ENCODE measurements at places on chromosomes 3 and 15.
A peak's percentile ranks its signal among the peaks of the same experiment; 100 is the strongest.

DNA sequence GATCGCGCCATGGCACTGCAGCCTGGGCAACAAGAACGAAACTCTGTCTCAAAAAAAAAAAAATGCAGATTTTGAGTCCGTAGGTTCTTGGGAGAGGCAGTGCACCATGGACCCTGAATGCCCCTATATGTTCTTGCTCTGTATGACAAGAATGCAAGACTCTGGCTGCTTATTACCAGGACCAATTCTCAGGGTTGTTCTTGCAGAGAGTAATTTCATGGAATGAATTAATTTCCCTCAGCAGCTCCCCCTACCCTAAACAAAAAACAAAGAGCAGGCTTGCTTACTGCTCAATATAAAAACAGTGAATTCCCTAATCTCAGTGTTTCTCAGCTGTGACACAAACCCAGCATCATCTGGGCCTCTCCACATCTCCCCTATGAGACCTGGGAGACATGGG lies 20.5 kb upstream of the DYNC1LI1 start:
- peaks cover 23% of the 10 kb centered on the region for H3K4me1 ChIP-seq
- DNase-seq, result no peak
- H3K36me3 ChIP-seq, result no peaks in the 10 kb centered on the region
- H3K4me3 ChIP-seq, result no peak overlapping the region
- no peak overlapping the region for H3K27ac ChIP-seq

DNA sequence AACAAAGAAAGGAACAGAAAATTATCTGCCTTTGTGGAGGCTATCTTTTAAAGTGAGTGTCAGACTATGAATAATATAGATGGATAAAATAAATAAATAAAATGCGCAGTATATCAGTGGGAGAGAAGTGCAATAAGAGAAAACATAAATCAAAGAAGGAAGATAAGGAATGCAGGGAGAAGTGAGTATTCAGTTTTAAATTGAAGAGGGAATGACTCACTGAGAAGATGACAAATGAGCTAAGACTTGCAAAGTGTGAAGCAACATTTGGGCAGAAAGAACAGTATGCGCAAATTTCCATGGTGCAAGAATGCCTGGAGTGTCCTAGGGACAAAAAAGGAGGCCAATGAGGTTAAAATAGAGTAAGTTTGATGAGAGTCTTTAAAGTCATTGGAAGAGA lies 1300.1 kb upstream of the ALCAM start:
- no peaks in the 10 kb centered on the region for H3K4me1 ChIP-seq
- H3K36me3 ChIP-seq, result no peaks in the 10 kb centered on the region
- H3K4me3 ChIP-seq, result no peak overlapping the region
- H3K27ac ChIP-seq, result no peak overlapping the region
- no peak for DNase-seq

GRCh38 chr3:135012101-135012500 lies 217.0 kb downstream of the EPHB1 start:
- peaks cover 4% of the 10 kb centered on the region for H3K4me1 ChIP-seq
- H3K36me3 ChIP-seq, result no peaks in the 10 kb centered on the region
- H3K27ac ChIP-seq, result no peak overlapping the region
- DNase-seq, result no peak
- no peak overlapping the region for H3K4me3 ChIP-seq
- no peaks in the 10 kb centered on the region for H3K27me3 ChIP-seq

DNA sequence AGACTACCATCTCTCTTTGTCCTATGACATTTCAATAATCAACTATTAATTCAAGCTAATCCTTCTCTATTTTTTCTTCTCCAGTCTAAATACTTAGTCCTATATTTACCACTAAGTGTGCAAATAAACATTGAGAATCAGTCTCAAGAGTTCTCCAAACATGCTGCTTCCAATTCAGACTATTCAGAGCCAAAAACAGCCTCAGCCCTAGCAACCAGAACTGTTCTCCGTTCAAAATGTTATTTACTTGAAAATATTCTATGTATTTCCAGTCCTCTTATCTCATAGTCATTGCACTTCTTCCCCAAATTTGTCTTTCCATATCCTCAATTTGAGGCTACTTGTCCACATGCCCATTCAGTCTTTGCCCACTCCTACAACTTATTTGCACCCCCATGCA lies 805.5 kb downstream of the IGSF11 start:
- peaks cover 3% of the 10 kb centered on the region for H3K4me1 ChIP-seq
- DNase-seq, result no peak
- H3K27me3 ChIP-seq, result no peaks in the 10 kb centered on the region
- H3K27ac ChIP-seq, result no peak overlapping the region

DNA sequence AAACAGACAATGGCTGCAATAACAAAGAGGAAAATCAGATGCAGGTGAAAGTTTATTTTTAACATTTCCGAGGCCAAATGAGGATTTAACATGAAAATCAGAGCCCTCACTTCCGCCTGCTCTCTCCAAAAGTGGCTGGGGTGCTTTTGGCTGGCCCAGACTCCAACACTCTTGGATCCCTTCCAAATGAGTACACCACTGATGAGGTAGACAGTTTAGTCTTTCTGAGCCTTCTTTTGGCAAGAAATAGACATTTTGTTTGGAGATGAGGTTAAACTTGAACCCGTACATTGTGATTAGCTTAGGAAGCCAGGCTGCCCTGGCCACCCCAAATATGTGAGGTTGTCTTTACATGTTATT lies 51.0 kb upstream of the TRA2B start:
- H3K27ac ChIP-seq, result no peak overlapping the region
- peaks cover 15% of the 10 kb centered on the region for H3K27me3 ChIP-seq
- H3K4me1 ChIP-seq, result peaks cover 4% of the 10 kb centered on the region
- H3K4me3 ChIP-seq, result no peak overlapping the region
- no peaks in the 10 kb centered on the region for H3K36me3 ChIP-seq

DNA sequence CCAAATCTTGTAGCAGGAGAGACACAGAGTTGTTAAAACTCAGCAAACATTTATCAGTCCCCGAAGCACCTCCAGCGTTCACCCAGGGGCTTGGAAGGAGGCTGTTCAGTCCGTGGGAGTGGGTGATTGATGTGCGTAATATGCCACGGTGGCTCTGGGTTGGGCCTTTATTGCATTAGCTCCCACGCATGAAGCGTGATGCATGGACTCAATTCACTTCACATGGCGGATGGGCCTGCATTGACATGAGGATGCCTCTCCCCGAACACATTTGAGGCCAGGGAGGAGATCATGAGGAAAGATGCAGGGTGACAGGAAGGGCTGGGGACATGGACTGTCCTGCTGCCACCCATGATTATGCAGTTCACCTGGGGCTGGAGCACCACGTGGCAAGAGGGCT lies 126.5 kb downstream of the FAM43A start:
- H3K27me3 ChIP-seq, result no peaks in the 10 kb centered on the region
- H3K36me3 ChIP-seq, result no peaks in the 10 kb centered on the region
- no peaks in the 10 kb centered on the region for H3K4me1 ChIP-seq
- H3K27ac ChIP-seq, result no peak overlapping the region
- H3K4me3 ChIP-seq, result no peak overlapping the region

GRCh38 chr3:69251078-69251805 lies 128.8 kb upstream of the LMOD3 start:
- H3K4me1 ChIP-seq, result peaks cover 32% of the 10 kb centered on the region
- H3K4me3 ChIP-seq, result no peak overlapping the region
- no peak for DNase-seq
- H3K27me3 ChIP-seq, result no peaks in the 10 kb centered on the region
- no peak overlapping the region for H3K27ac ChIP-seq
- no peaks in the 10 kb centered on the region for H3K36me3 ChIP-seq

GRCh38 chr15:42911058-42911592 lies 9.5 kb downstream of the TTBK2 start:
- H3K4me1 ChIP-seq, result no peaks in the 10 kb centered on the region
- no peak for DNase-seq
- no peak overlapping the region for H3K4me3 ChIP-seq
- H3K27me3 ChIP-seq, result no peaks in the 10 kb centered on the region
- H3K36me3 ChIP-seq, result no peaks in the 10 kb centered on the region
- H3K27ac ChIP-seq, result no peak overlapping the region

DNA sequence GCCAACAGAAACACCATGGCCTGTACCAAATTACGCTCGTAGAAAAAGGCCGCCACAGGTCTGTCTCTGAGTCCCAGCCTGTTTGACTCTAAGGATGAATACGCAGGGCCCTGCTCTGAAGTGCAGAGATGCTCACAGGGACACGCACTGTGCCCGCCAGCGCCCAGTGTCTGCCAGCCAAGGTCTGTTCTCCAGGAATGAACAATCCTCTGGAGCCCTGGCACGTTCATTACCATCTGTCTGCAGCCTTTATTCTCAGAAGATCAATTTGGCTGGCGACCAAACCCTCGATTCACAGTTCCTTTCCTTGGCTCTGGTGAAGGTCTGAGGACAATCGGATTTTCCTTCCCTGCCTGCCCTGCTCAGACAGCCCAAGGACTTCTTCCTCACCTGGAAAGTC lies 66.3 kb downstream of the NIPA2 start:
- H3K27ac ChIP-seq, result no peak overlapping the region
- no peaks in the 10 kb centered on the region for H3K4me1 ChIP-seq
- no peak overlapping the region for H3K4me3 ChIP-seq
- H3K36me3 ChIP-seq, result peaks cover 15% of the 10 kb centered on the region
- H3K27me3 ChIP-seq, result no peaks in the 10 kb centered on the region

- no peaks in the 10 kb centered on the region for H3K36me3 ChIP-seq
- H3K4me1 ChIP-seq, result peaks cover 18% of the 10 kb centered on the region
- peaks cover 84% of the 10 kb centered on the region for H3K27me3 ChIP-seq
- no peak for DNase-seq
Measured at GRCh38 chr3:186361762-186362536, at the start of gene DGKG. Gene DGKG, minus strand, starts transcription at chr3:186362234. Its CDS starts 41,775 bp downstream, at chr3:186320459.

DNA sequence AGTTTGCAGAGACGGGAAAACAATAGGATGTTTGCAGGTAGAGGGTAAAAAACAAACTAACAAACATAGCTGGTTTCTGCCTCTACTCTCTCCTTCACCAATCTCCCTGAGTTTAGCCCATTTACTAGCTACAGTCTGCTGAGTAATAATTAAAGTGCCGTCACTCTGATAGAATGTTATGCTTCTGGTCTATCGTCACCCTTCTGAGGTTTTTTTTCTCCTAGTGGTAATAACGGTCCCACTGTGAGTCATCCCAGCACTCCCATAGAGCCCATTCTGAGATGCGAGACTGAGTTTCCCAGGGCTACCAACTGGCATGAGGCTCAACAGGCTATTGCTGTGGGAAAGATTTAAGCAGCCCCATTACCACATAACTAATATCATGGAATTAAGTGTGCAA lies 56.4 kb downstream of the PLAAT1 start:
- no peaks in the 10 kb centered on the region for H3K4me1 ChIP-seq
- no peaks in the 10 kb centered on the region for H3K36me3 ChIP-seq
- H3K27ac ChIP-seq, result no peak overlapping the region
- no peak overlapping the region for H3K4me3 ChIP-seq

DNA sequence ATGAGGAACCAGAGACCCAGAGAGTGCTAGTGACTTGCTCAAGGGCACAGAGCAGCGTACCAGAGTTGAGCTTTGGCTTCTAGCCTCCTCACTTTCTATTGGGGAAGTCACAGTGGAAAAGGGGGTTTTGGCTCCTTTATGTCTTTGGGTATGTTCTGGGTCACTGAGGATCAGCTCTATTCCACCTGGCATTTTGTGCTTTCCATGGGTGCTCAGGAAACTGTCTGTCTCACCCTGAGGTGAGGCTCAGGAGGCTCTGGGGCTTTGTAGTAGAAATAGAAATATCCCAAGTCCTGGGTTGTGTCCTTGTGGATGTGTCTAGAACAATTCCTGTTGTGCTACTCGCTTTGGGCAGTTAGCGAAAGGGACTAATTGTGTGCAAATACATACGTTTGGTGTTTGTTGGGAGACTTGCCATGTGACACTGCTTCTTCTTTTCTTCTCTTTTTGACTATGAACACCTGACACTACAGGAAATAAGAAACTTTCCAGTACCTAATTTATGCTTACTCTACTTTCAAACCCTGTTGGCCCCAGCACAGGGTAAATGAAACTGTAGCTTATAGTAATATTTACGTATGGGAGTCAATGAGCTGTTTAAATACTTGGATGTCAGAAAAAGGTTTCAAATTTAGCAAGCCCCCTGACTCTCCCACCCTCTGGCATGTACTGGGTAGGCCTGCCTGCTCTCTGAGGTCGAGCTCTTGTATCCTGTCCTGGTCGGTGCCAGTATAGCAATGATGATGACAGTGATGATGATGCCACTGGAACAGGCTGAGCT lies 35.6 kb downstream of the SMAD3 start:
- no peak for DNase-seq
- no peaks in the 10 kb centered on the region for H3K27me3 ChIP-seq
- H3K4me3 ChIP-seq, result no peak overlapping the region
- peaks cover 4% of the 10 kb centered on the region for H3K36me3 ChIP-seq
- H3K27ac ChIP-seq, result no peak overlapping the region

GRCh38 chr15:50880206-50880605 lies 28.3 kb upstream of the AP4E1 start:
- no peak overlapping the region for H3K27ac ChIP-seq
- no peak overlapping the region for H3K4me3 ChIP-seq
- no peaks in the 10 kb centered on the region for H3K36me3 ChIP-seq
- no peak for DNase-seq
- H3K4me1 ChIP-seq, result peaks cover 8% of the 10 kb centered on the region

DNA sequence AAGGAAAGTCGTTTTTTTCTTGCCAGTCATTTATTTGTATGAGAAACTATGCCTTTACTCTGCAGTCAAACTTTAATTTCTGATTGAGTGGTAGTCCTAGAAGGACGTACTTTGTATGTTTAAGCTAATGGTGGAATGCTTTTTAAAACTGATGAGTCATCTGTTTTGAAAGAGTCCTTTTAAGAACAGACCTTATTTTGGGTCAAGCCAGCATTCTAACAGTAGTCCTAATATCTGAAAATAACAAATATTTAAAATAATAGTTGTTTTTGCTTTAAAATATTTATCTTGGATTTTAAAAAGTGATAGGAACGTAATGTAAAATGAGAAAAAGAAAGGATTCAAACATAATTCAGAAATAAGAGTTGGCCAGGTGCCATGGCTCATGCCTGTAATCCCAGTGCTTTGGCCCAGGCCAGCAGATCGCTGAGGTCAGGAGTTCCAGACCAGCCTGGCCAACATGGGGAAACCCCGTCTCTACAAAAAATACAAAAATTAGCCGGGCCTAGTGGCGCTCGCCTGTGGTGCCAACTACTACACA lies 1.3 kb upstream of the LRRC58 start:
- H3K27me3 ChIP-seq, result no peaks in the 10 kb centered on the region
- H3K4me3 ChIP-seq, result peak overlapping the region; percentile 99
- peaks cover 7% of the 10 kb centered on the region for H3K36me3 ChIP-seq
- H3K27ac ChIP-seq, result peak overlapping the region; percentile 76
- H3K4me1 ChIP-seq, result peaks cover 34% of the 10 kb centered on the region
- DNase-seq, result no peak

- no peak for DNase-seq
- no peak overlapping the region for H3K4me3 ChIP-seq
- no peaks in the 10 kb centered on the region for H3K36me3 ChIP-seq
Measured at GRCh38 chr15:77021803-77022381, 27.0 kb downstream of the PSTPIP1 start.

- H3K4me1 ChIP-seq, result peaks cover 4% of the 10 kb centered on the region
- H3K27me3 ChIP-seq, result no peaks in the 10 kb centered on the region
- no peak for DNase-seq
- H3K36me3 ChIP-seq, result peaks cover 3% of the 10 kb centered on the region
Measured at GRCh38 chr3:189122526-189123205, 49.1 kb upstream of the TPRG1 start.
